WTC11 (cell line): ENCODE measurements at places on chromosomes 12 and 14. TPM values are rescaled to one million over a fixed set of nuclear protein-coding genes. Genes with fewer than 3 reads are reported as not detected.

GLT1D1 gene
- 1.4 to 1.5 TPM (median 1.5 TPM) in 3 replicates for total RNA-seq

TAS2R46 gene
- 0.44 to 0.85 TPM (median 0.69 TPM) in 3 replicates for total RNA-seq

NIN gene
- total RNA-seq: 23.8 to 28.8 TPM (median 26.3 TPM) in 3 replicates

TMEM233 gene
- total RNA-seq: 0.16 to 0.28 TPM in 2 of 3 replicates, not detected in the other

VWF gene
- 0.48 to 0.98 TPM (median 0.78 TPM) in 3 replicates for total RNA-seq

PSEN1 gene
- 26.6 to 31.6 TPM (median 27.2 TPM) in 3 replicates for total RNA-seq

CEBPE gene
- not detected in 3 replicates for total RNA-seq

OLR1 gene
- 0.09 to 0.21 TPM in 2 of 3 replicates, not detected in the other for total RNA-seq

CLEC4C gene
- 0.50 TPM in 1 of 3 replicates, not detected in the others for total RNA-seq

GYS2 gene
- total RNA-seq: not detected in 3 replicates

EPYC gene
- not detected in 3 replicates for total RNA-seq

ST8SIA1 gene
- 2.3 to 2.8 TPM (median 2.3 TPM) in 3 replicates for total RNA-seq

CLEC4E gene
- total RNA-seq: not detected in 3 replicates

RPGRIP1 gene
- 0.41 to 0.71 TPM (median 0.50 TPM) in 3 replicates for total RNA-seq

HOXC4 gene
- 0.14 to 0.46 TPM (median 0.30 TPM) in 3 replicates for total RNA-seq

YLPM1 gene
- 65.6 to 67.1 TPM (median 66.6 TPM) in 3 replicates for total RNA-seq

HCAR3 gene
- not detected in 3 replicates for total RNA-seq

EPS8 gene
- total RNA-seq: 3.9 to 7.5 TPM (median 5.0 TPM) in 3 replicates

SLC25A21 gene
- total RNA-seq: 3.8 to 8.2 TPM (median 6.0 TPM) in 3 replicates

TAS2R31 gene
- total RNA-seq: 1.2 to 2.0 TPM (median 1.9 TPM) in 3 replicates

PTGER2 gene
- 0.92 to 1.2 TPM (median 0.99 TPM) in 3 replicates for total RNA-seq

CMTM5 gene
- 0.24 to 0.41 TPM (median 0.39 TPM) in 3 replicates for total RNA-seq

CALCOCO1 gene
- 21.2 to 28.2 TPM (median 27.0 TPM) in 3 replicates for total RNA-seq

PTGES3 gene
- total RNA-seq: 394 to 436 TPM (median 420 TPM) in 3 replicates
